ENCODE measurements at places on chromosomes 5 and 9.

DNA sequence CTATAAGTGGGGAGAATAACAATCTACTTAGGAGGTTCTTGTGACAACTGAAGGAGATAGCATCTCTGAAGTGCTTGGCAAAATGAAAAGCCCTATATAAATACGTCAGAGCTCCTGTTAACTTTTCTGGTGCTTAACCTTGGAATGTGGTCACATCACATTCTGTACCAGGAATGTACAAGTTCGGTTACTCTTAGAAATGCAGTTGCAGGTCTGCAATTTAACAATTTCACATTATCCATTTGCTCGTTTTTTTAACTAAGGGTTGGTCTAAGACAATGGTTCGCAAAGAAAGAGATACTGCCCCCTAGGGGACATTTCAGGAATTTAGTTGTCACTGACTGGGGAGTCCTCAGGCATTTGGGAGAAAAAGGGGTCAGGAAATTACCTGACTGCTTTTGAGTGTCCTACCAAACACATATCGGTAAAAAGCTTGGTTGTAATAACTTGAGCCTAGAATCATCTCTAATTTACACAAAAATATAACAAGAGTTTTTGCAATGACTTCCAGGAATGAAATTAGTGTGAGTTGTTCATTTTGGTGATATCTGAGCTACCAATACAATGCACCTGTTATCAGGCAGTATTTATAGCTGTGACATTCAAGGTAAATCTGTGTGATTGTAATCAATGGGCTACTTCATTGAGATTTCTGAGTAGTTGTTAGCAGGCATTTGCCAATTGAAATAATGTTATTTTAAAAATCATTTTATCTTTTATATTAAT lies 5.4 kb upstream of the HBEGF start:
- DNase-seq, result peak; percentile 74

GRCh38 chr9:89999534-90000370 lies 394.9 kb downstream of the GADD45G start:
- peak; percentile 29 for DNase-seq

GRCh38 chr5:139930406-139930805 lies 112.7 kb downstream of the NRG2 start:
- no peak for DNase-seq

DNA sequence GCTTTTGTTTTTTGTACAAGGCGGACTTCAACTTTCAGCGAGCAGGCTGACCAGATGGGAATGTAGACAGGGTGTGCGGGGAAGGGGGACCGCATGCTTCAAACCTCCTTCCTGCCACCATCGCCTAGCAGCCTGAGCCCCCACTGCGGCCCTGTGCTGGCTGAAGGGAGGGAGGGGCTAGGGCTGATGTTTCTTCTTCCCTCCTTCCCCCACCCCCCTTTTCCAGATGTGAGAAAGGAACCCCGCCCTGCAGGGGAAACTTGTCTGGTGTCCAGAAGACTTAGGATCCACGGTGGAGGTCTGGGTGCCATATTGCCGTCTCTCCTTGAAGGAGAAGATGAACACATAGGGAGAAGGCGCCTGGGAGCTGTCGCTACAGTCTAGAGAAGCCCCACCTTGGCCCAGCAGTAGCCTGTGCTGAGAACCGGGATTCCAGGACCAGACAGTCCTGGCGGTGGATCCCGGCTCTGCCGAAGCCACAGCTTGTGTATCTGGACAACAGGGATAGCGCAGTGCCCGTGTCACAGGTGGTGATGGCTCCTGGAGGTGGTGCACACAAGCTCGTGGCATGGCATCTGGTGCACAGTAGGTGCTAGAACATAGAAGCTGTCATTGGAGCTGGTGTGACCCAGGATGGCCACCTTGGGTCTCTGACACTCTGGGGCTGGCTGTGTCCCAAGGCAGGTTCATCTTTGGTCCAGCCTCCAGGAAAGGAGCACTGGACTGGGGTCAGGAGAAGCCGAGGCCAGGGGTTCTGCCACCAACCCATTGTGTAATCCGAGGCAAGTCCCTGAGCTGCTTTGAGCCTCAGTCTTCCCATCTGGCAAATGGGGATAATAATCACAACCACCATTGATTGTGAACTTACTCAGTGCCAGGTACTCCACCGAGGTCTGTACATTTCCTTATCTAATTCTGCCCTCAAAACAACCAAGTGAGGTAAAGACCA lies 205.6 kb downstream of the C9orf50 start:
- no peak for DNase-seq

DNA sequence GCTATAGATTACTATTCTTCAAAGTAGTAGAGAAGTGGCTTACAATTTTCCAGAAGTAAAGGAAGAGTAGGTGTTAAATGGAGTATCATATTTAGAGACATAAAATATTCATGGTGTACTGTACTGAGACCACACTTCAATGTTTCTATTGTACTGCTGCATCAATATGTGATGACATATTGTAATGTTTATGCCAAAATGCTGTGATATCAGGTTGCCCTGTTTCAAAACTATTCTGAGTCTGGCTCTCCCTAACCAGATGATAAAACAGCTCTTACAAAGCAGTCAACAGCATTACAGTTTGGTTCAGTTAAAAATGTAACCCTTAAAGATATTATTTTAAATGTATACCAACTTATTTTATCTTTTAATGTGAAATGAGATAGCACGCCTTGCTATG lies 30.8 kb upstream of the ACOT12 start:
- peak; percentile 38 for DNase-seq

- DNase-seq, result no peak
Measured at GRCh38 chr5:14608169-14608568, 26.6 kb downstream of the OTULINL start.

GRCh38 chr5:59186623-59187022 lies 603.7 kb downstream of the RAB3C start:
- peak; percentile 27 for DNase-seq

DNA sequence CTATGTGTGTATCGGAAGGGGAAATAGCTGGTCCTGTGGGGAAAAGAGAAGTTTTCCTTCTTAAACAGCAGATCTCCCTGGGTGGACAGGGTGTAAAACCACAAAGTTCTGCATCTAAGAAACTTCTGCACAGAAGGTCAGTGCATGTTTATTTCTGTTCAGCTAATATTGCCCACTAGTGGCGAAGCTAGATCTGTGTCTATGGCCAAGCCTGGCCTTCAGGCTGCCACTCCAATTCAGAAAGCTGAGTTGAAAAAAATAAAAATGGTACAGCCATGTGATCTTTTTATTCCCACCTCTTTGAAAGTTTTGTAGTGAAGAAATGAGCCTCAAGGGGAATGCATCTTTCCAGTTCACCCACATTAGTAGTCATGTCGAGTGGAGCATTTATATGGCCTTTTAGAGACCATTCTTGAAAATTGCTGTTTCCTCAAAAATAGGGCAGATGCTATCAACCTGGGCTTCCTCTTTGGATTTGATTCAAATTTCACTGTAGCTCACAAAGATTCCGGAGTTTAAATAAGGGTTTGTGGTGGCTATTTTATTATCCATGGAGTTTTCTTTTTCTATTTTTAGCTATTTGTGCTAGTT lies 488.0 kb downstream of the PRELID2 start:
- peak; percentile 55 for DNase-seq

DNA sequence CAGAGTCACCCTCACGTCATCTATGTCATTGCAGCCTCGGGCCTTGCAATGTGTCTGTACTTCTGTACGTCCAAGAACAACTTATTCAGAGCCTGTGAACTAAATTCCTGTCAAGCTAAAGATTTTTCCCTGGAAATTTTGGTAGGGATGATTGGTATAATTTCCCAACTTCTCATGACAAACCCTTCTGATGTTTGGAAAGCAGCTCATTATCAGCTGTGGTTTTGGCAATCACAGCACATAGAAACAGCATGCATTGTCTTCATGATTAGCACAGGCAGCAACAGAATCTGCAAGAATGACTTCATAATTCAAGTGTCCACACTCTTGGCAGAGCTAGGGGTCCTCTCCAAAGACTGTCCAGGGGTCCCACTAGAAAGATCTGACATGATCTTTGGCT lies 49.5 kb downstream of the APBA1 start:
- peak; percentile 69 for DNase-seq

DNA sequence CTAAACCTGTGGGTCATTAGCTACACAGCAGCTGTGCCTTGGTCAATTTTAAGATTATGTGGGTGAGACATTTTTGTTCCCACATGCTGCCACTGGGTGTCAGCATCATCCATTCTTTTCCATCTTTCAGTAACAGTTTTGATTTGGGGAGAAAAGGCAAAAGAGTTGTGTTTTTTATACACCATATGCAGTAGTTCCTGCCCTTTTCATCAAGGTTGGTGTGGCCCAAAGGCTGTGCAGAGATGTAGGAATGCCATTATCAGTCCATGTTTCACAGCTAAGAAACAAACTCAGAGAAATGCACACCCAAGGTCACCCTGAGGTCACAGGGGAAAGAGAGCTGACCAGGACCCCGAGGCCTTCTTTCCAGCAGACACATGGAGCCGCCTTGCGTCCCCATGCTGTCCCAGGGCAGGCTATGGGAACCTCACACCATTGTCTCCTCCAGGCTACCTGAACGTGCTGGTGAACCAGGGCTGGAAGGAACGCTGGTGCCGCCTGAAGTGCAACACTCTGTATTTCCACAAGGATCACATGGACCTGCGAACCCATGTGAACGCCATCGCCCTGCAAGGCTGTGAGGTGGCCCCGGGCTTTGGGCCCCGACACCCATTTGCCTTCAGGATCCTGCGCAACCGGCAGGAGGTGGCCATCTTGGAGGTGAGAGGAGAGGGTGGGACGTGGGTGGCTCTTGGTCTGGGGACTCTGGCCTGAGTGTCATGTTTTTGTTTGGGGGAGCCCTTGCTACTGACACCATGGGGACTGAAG lies 27.8 kb upstream of the GRPEL2 start:
- peak; percentile 58 for DNase-seq

- no peak for DNase-seq
Measured at GRCh38 chr9:85647571-85647970, 94.2 kb downstream of the AGTPBP1 start.

DNA sequence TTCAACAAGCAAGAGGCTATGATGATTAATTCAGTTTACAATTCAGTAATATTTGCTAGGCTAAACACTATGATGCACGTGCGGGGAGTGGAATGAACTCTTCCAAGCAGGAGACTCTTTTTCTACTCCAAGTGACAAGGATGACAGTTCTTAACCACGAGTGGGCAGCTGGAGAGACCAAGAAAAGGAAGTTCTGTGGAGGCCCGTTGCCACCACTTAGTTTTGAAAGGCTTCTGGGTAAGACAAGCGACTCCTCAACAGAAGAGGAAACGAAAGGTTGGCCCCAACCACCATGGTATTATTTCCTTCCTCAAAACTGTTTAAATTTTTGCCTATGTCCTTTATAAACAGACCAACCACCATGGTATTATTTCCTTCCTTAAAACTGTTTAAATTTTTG lies 2.8 kb downstream of the DCAF12 start:
- DNase-seq, result no peak

DNA sequence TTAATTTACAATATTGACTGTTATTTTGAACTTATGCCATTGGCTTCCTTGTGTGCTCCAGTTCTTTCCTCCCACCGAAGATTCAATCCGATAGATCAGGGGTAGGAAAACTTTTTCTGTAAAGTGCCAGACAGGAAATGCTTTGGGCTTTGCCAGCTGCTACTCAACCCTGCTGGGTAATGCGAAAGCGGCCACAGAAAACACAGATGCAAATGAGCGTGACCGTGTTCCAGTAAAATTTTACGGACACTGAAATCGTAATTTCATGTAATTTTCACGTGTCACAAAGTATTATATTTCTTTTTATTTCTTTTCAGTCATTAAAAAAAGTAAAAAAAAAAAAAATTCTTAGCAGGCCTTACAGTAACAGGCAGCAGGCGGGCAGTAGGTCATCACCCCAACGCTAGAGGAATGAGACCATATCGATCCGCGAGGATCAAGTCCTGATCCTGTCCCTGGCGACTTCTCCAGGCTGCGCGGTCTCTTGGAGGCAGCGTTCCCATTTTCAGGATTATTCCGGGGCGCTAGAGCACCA lies 599 bp downstream of the NMRK1 start:
- DNase-seq, result peak; percentile 49

DNA sequence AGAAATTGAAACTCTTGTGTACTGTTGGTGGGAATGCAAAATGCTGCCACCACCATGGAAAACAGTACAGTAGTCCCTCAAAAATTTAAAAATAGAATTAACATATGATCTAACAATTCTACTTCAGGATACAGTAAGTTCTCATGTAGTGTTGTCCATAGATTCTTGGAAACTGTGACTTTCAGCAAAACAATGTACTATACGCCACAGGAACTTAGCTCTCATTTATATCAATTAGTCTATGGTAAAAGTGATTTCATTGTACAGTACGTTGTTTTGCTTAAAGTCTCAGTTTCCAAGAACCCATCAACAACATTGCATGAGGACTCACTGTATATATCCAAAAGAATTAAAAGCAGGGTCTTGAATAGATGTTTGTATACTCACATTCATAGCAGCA lies 233.5 kb upstream of the GAS1 start:
- no peak for DNase-seq

- no peak for DNase-seq
Measured at GRCh38 chr5:124823380-124823779, 76.9 kb upstream of the ZNF608 start.

- no peak for DNase-seq
Measured at GRCh38 chr9:136709454-136710109, 2.8 kb upstream of the DIPK1B start.

- DNase-seq, result no peak
Measured at GRCh38 chr5:32791536-32792243, 80.6 kb downstream of the NPR3 start.

DNA sequence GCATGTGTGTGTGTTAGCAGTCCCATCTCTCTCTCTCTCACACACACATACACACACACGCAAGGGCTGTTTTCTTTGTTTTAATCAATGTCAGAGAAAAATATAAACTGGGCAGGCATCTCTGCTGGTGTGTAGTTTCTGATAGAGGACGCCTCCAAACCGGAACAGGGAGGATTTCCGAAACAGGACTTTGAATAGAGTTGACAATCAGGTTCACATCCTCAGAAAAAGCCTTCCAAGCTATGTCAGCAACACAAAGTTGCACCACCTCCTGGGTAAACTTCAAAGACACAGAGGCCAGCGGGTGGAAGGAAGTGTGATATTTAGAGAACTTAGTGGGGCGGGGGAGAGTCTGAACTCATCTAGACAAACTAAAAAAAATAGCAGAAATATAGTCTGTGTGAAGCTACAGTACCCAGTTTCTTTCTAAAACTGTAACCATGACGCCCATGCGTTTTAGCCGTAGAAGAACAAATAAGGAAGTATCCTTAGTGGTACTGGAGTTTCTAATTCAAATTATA lies 1.2 kb downstream of the ST8SIA4 start:
- DNase-seq, result no peak

DNA sequence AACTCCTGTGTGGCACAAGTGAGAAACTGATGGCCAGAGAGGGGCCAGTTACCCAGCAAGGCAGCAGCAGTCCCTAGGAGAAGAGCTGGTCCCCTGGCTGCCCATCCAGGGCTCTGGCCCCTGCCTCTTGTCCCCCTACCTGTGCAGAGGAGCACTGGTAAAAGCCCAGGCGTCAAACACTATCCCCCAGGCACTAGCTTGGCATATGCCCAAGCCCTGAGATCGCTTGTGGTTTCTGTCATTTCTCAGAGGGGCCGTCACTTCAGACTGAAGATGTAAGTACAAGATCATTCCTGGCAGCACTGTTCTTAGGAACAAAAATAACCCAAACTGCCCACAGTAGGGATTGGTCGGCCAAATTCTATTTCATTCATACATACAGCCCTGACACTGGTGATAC lies 53.9 kb downstream of the COL15A1 start:
- peak; percentile 89 for DNase-seq

GRCh38 chr5:53378190-53378589 lies 102.2 kb upstream of the FST start:
- DNase-seq, result peak; percentile 26
